Keratinocyte (primary cell): ENCODE measurements at places on chromosomes 5 and 9. TPM values are rescaled to one million over a fixed set of nuclear protein-coding genes. Genes with fewer than 3 reads are reported as not detected.

WDR5 gene
- 20.3 to 41.8 TPM (median 31.2 TPM) in 3 replicates for polyA plus RNA-seq

OR2Y1 gene
- polyA plus RNA-seq, result not detected in 3 replicates

DNA sequence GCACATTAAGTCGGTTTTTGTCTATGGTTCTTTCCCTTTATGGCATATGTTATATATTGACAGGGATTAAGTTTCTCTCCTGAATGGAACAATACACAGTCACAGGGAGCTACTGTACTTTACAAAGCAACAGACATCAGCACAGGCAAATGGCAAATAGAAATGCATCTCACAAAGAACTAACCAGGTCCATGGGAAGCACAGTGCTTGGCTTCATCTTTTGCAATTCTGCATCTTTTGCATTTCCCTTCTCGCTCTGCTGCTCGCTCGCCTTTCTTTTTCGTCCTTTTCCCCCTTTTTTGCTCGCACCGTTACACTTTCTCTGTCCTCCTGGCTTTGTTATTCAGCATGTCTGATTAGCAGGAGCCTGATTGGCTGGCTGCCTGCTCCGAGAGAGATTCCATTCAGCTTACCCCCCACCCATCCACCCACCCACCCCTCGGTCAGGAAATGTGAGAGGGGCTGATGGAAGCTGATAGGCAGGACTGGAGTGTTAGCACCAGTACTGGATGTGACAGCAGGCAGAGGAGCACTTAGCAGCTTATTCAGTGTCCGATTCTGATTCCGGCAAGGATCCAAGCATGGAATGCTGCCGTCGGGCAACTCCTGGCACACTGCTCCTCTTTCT, at the start of gene ADAMTSL1:
ADAMTSL1 (plus strand) TSS at position 502 of the 628 bp plus-strand sequence; CDS start at position 582, 80 bp downstream.
- DNase-seq, result no peak
- H3K27me3 ChIP-seq, result no peaks in the 10 kb centered on the region
- H3K36me3 ChIP-seq, result no peaks in the 10 kb centered on the region
- no peak within 1 kb of the TSS for H3K27ac ChIP-seq
- H3K4me1 ChIP-seq, result peaks cover 21% of the 10 kb centered on the region

DNA sequence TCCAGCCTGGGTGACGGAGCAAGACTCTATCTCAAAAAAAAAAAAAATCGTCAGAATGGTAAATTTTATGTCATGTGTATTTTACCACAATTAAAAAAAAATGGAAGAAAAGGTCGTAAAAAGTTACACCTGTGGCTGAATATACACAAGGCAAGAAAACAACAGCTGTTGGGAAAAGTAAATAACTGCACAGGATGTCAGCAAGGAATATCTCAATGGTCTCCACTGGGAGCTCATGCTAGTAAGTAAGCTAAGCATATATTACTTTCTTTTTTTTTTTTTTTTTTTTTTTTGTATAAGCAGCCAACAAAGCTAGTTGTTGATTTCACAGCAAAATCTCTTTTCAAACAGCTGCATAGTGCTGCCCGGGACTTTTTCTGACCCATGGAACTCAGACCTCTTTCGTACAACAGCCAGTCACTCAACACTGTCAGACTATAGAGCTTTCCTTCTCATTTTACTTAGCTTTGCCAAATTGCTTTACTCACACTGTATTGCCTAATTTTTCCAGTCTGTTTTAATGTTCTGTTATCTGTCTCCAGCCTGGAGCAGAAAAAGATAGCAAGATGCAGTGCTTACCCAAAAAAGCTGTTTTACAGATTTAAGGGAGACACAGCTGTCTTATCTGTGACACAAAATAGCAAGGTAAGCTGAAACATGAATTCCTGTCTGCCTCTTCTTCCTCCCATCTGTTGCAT, 175.9 kb downstream of the ENC1 start:
- no peaks in the 10 kb centered on the region for H3K4me1 ChIP-seq
- no peak for DNase-seq
- H3K36me3 ChIP-seq, result no peaks in the 10 kb centered on the region
- H3K4me3 ChIP-seq, result no peak overlapping the region
- no peaks in the 10 kb centered on the region for H3K27me3 ChIP-seq
- no peak overlapping the region for H3K27ac ChIP-seq

GRCh38 chr9:136190237-136190601, 14.7 kb downstream of the LHX3 start:
- H3K4me3 ChIP-seq, result no peak overlapping the region
- no peak overlapping the region for H3K27ac ChIP-seq
- H3K4me1 ChIP-seq, result no peaks in the 10 kb centered on the region
- DNase-seq, result no peak
- peaks cover 84% of the 10 kb centered on the region for H3K27me3 ChIP-seq

SLC25A25 gene
- 4.1 to 7.9 TPM (median 6.5 TPM) in 3 replicates for polyA plus RNA-seq

MAMDC4 gene
- 0.49 to 0.82 TPM (median 0.62 TPM) in 3 replicates for polyA plus RNA-seq

DNA sequence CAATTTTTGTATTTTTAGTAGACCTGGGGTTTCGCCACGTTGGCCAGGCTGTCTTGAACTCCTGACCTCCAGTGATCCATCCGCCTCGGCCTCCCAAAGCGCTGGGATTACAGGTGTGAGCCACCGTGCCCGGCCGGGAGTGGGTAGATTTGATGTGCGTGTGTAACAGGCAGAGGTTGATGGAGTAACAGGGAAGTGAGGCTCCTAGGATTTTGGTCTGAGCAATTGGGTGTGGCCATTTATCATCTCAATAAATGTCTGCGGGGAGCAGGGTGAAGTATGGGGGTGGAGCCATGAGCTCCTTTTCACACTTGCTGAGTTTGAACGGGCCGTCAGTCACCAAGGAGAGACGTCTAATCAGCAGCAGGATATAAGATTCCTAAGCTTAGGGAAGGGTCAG, 1.2 kb upstream of the REXO4 start:
- H3K4me1 ChIP-seq, result peaks cover 14% of the 10 kb centered on the region
- no peak overlapping the region for H3K4me3 ChIP-seq
- H3K27me3 ChIP-seq, result no peaks in the 10 kb centered on the region
- DNase-seq, result no peak
- no peak overlapping the region for H3K27ac ChIP-seq

SPINK7 gene
- 0.87 to 19.5 TPM (median 0.93 TPM) in 3 replicates for polyA plus RNA-seq

PPP2R2B gene
- 0.33 to 0.42 TPM (median 0.33 TPM) in 3 replicates for polyA plus RNA-seq

DNA sequence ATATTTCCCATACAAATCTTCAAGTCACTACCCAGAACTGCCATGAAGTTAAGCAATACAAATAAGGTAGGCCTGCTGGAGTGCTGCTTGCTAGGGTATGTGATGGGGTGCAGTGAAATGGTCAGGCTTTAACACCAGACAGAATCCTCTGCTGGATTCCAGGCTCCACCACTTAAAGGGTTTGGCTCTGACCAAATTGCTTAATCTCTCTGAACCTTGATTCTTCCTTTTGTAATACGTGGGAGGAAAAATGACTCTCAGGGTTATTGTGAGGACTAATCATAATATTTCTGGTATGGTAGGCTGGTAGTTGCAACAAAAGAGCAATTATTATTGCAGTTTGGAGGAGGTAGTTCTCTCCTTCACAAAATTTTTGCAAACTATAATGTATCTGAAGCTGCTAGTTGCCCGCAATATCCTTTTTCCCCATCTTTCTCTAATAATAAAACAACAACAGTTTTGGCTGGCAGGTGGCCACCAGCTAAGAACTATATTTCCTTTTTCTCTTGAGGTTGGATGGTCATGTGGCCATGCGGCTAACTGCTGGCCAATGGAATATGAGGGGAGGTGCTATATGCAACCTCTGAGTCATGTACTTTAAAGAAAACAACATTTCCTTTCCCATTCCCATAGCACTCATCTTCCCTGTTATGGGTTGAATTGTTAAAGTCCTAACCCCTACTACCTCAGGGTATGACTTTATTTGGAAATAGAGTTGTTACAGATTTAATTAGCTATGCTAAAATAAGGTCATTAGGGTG, 44.1 kb downstream of the CCL28 start:
- no peaks in the 10 kb centered on the region for H3K36me3 ChIP-seq
- no peak overlapping the region for H3K4me3 ChIP-seq
- no peak overlapping the region for H3K27ac ChIP-seq
- no peak for DNase-seq

- H3K36me3 ChIP-seq, result no peaks in the 10 kb centered on the region
- DNase-seq, result no peak
- H3K27me3 ChIP-seq, result no peaks in the 10 kb centered on the region
- peak overlapping the region; percentile 73 for H3K27ac ChIP-seq
- H3K4me1 ChIP-seq, result peaks cover 20% of the 10 kb centered on the region
These were observed 214.6 kb downstream of the PDZD2 start for GRCh38 chr5:31853398-31854135.

RNF180 gene
- polyA plus RNA-seq, result 1.8 to 2.8 TPM (median 2.4 TPM) in 3 replicates

DNA sequence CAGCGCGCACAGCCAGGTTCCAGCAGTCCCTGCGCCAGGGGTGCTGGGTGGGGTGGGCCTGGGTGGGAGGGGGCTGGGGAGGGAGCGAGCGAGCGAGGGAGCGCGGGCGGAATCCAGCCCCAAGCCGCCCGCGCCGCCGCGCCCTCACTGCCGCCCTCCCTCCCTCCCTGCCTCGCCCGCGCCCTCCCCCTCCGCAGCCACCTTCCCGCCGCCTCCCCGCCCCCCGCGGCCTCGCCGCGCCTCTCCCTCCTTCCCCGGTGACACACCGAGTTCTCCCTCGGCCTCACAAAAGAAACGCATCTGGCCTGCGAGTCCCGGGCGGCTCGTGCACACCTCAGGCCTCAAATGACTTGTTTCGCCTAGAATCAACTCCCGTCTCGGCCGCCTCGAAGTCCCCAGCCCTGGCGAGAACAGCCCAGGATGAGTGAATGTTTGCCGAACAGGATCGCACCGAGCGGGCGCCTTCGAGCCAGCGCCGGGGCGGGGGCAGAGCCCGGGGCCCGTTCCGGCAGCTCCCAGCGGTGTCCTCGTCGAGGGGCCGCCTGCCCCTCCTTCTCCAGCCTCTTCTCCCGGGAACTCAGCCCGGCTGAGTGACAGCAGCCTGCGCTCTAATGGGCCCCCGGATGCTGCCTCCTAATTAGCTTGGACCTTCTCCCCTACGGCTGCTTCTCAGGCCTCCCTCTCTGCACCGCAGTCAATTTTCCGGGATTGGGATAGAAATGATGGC, 371 bp upstream of the PITX1 start:
- DNase-seq, result no peak
- H3K27me3 ChIP-seq, result peaks cover 92% of the 10 kb centered on the region
- H3K36me3 ChIP-seq, result no peaks in the 10 kb centered on the region

- no peak overlapping the region for H3K27ac ChIP-seq
- peaks cover 6% of the 10 kb centered on the region for H3K4me1 ChIP-seq
- H3K27me3 ChIP-seq, result no peaks in the 10 kb centered on the region
- peak; percentile 81 for DNase-seq
- no peaks in the 10 kb centered on the region for H3K36me3 ChIP-seq
These were observed 52.7 kb downstream of the NDST1 start for GRCh38 chr5:150560401-150561191.

- H3K27me3 ChIP-seq, result no peaks in the 10 kb centered on the region
- no peak overlapping the region for H3K4me3 ChIP-seq
- no peaks in the 10 kb centered on the region for H3K4me1 ChIP-seq
- no peak overlapping the region for H3K27ac ChIP-seq
These were observed 406.6 kb upstream of the MEF2C start for GRCh38 chr5:89289604-89290003.

DNA sequence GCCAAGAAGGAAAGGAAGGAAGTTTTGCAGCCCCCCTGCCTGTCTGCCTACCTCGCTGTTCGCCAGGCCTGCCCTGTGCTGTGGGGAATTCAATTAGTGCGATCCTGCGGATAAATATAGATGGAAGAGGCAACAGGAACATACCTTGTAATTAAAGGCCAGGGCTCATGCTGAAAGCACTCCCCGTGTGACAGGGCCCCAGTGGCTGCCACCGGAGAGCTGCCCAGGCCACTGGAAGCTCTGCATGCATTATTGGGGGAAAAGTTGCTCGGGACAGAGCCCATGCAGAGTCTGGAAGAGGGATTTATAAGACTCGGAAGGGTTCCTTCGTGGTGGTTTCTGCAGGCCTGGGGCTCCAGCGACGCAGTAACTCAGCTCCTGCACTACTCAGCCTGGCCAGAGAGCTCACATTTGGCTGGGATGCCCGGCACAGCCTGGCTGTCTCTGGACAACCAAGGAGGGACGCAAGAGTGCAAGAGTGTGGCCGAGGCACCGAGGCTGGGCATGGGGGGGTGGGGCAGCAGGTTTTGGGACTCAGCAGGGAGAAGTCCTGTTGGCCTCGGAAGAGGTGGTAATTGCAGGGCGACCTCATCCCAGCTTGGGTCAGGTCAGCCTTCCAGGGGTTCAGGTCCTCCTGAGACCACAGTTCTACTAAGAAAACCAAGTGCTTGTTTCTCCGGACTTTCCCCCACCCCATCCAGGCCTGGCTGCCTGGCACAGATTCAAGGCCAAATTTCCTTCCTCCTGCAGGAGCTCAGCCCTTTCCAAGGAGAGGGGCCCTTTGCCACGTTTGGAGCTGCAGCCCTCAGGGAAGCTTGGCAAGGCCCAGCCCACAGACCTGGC, 68.1 kb upstream of the GGTA1 start:
- DNase-seq, result no peak
- H3K4me3 ChIP-seq, result no peak overlapping the region
- H3K36me3 ChIP-seq, result no peaks in the 10 kb centered on the region
- H3K4me1 ChIP-seq, result peaks cover 3% of the 10 kb centered on the region
- H3K27me3 ChIP-seq, result no peaks in the 10 kb centered on the region

DNA sequence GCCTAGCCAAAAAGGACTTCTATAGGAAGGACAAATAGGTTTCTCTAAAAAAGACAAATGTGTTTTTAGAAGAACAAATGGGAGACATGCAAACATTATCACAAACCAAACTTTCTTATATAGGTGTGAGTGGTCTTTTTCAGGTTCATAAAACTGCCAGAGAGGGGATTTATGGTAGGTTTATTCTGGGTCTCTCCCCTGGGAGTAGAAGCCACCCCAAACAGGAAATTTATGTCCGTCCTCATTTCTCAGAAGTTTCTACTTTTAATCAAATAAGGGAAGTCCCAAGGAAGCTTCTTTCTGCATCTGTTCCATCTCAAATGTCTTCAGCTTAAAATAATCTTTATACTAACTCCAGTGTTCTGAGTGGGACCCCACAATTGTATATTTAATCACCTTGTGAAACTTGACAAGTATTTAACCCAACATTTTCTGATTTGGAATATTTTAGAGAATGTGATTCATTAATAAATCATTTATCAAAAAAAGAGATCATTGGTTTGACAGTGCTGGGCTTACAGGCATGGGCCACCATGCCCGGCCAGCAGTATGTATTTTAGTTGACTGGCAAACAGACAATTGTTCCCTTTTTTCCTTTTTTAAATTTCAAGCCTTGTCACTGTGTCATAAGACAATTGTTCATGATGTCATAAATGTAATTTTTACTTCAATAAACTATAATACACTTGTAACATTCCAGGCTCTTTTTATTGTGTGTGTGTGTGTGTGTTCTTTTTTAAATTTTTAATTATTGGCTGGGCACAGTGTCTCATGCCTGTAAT, 44.6 kb upstream of the GLDC start:
- no peak for DNase-seq
- H3K4me1 ChIP-seq, result no peaks in the 10 kb centered on the region
- no peak overlapping the region for H3K4me3 ChIP-seq
- H3K36me3 ChIP-seq, result no peaks in the 10 kb centered on the region
- no peaks in the 10 kb centered on the region for H3K27me3 ChIP-seq

DNA sequence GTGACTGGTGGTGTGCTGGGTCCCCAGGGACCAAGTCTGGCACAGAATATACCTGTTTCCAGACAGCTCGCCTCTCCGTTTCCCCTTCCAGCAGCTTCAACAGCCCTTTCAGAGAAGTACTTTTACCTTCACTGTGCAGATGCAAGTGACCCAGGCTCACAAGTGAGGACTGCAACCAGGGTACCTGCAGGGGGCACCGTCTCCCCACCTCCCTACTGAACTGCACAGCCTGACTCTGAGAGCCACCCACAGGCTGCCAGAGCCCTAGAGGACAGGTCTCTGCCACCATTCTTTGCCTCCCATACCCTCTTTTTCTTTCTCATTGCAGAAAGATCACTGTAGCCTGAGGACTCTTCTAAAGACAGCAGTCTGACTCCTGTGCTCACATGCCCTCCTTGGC, 15.4 kb downstream of the IL9 start:
- peaks cover 13% of the 10 kb centered on the region for H3K27me3 ChIP-seq
- no peak overlapping the region for H3K27ac ChIP-seq
- peaks cover 4% of the 10 kb centered on the region for H3K4me1 ChIP-seq

SPINK4 gene
- polyA plus RNA-seq, result 0.85 TPM in 1 of 3 replicates, not detected in the others
